SW480 (cell line): ENCODE measurements at places on chromosomes 7 and 10.

- DNase-seq, result no peak
Measured at GRCh38 chr7:21771906-21772610, 173.6 kb downstream of the CDCA7L start.

DNA sequence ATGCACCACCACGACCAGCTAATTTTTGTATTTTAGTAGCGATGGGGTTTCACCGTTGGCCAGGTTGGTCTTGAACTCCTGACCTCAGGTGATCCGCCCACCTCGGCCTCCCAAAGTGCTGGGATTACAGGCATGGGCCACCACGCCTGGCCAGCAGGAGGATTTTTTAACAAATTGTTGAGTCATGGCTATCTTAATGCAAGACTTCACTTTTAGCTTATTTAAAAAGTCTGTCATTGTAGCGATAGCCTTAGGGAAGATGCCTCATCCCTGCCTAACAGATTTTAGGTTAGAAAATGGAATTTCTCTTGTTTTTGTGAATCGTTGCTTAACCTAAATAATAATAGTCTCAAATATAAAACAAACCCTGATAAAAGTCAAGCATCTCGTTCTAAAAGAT lies 35.5 kb downstream of the PPP2R2D start:
- DNase-seq, result no peak

DNA sequence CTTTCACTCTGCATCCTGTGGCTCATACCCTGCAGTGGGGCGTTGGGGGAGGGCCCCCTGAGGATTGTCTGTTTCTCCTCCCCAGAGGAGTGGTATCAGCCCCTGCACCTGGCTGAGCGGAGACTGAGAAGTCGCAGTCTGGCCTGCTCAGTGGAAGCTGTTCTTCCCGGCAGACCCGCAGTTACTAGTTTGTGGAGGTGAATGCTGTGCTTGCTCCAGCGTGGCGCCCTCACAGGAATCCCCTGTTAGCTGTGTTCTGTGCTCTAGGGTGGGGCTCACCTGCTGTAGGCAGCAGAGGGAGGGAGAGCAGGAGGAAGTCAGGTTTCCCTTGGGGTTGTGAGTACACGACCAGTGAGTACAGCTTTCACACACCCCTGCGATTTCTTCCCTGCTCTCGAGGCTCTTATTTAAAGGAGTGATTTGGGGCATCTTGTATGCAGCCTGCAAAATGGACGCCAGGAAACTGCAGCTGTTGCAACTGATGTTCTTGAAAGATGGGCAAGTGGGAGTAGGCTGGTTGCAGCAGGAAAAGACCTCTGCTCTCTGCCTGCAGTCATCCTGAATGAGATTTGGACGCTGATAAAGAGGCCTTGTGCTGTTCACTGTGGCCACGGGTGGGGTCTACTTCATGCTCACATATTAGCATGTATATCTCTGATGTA lies 66.4 kb downstream of the HK1 start:
- no peak for DNase-seq

DNA sequence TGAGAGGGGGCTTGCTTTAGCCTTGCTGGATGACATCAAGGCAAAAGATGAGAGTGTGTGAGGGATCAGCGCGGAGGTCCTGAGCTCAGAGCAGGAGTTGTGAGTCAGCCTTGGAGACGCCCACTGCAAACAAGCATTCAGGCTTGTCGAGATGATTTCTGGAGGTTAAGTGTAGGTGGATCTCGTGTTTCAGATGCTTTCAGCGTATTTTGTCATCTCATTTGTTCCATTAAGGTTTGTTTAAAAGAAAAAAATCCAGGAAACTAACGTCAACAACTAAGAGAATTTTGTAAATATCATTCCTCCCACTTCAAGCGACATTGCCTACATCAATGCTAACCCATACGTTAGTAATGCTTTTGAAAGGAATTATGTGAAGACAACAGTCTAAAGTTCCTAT lies 715.4 kb upstream of the NRP1 start:
- DNase-seq, result no peak

- peak; percentile 69 for DNase-seq
Measured at GRCh38 chr10:96511044-96511945, 2.4 kb downstream of the TLL2 start.

GRCh38 chr10:63429281-63429680 lies 36.5 kb downstream of the JMJD1C start:
- no peak for DNase-seq

GRCh38 chr7:79386688-79387422 lies 66.6 kb downstream of the MAGI2 start:
- DNase-seq, result no peak

DNA sequence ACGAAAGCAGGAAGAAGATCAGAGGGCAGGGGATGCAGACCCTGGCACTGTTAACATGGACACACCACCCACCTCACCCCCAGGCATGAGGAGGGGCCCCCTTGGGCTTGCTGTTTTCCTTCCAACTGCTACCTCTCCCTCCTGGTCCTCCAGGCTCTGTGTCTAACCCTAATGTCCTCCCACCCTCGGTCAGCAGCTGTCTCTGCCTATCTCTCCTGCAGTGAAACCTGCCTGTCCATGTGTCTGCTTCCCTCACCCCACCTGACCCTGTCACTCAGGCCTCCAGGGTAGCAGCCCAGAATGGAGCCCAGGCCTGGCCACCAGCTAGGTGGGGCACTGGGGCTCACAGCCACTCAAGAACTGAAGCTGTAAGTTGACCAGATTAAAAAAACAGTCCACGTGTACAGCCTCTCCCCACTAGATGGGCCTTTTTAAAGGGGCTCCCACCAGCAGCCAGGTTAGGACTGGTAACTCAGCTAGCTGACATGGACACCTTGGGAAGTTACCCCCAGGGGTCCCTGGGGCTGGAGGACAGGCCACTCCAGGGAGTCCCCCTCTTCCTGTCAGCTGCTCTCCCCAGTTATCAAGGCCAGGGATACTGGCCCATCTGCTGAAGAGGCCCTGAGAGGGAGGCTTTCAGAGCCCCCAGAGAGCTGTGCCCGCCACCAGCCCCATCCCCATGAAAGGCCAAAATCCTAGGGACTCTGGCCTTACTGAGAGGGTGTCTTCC lies 1.5 kb downstream of the SMARCD3 start:
- DNase-seq, result no peak

DNA sequence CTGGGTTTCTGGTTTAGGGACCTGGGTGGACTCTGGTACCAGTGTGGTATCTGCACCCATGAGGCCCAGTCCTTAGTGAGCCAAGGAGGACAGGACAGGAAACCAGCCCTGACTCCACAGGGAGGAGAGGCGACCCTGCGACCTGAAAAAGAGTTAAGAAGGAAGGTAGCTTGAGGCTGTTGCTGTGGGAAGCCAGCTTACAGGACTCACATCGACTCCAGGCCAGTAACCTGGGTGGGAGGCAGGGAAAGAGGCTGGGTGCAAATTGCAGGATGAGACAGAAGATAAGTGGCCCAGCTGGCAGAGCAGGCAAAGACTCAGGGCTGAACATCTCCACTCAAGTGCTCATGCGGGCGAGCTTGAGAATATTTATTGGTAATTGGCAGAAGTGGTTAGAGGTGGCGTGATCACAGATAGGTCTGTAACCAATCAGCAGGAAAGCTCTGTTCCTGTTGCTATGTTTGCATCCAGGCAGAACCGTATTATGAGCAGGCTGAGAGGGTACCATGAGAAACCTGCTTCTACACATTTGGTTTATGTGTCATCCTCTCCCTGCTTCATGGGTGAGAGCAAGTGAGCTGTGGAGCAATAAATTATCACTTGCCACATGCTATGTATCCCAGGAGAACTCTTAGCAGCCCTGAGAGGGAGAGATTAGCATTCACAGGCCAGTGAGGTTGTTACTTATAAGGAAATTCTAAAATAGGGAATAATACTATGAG lies 11.0 kb downstream of the TLL2 start:
- DNase-seq, result no peak

GRCh38 chr7:128763541-128763940 lies 12.1 kb downstream of the OPN1SW start:
- no peak for DNase-seq

DNA sequence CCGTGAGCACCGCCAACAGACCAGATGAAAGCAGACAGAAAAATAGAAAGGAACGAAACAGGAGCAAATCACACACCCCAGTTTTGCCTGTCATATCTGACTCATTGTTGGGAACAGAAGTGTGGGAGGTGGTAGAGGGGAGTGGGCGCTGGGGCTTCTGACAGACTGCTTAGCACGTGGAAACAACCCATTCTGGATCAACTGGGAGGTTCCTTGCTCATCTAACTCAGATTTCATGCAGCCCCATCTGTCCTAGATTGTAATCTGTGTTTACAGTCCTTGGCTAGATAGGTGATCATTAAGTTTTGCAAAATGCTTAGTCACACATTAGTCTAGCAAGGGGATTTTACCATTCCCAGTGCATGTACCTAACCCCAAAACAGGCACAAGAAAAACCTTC lies 154.1 kb downstream of the NRP1 start:
- DNase-seq, result no peak

GRCh38 chr10:23199768-23200511 lies 7.8 kb downstream of the PTF1A start:
- DNase-seq, result no peak

GRCh38 chr7:27175626-27176523 lies 1.8 kb upstream of the HOXA10 start:
- DNase-seq, result peak; percentile 54

- DNase-seq, result no peak
Measured at GRCh38 chr7:72258074-72258473, 154.1 kb downstream of the CALN1 start.

- DNase-seq, result no peak
Measured at GRCh38 chr10:31586723-31587638, 268.0 kb downstream of the ZEB1 start.

DNA sequence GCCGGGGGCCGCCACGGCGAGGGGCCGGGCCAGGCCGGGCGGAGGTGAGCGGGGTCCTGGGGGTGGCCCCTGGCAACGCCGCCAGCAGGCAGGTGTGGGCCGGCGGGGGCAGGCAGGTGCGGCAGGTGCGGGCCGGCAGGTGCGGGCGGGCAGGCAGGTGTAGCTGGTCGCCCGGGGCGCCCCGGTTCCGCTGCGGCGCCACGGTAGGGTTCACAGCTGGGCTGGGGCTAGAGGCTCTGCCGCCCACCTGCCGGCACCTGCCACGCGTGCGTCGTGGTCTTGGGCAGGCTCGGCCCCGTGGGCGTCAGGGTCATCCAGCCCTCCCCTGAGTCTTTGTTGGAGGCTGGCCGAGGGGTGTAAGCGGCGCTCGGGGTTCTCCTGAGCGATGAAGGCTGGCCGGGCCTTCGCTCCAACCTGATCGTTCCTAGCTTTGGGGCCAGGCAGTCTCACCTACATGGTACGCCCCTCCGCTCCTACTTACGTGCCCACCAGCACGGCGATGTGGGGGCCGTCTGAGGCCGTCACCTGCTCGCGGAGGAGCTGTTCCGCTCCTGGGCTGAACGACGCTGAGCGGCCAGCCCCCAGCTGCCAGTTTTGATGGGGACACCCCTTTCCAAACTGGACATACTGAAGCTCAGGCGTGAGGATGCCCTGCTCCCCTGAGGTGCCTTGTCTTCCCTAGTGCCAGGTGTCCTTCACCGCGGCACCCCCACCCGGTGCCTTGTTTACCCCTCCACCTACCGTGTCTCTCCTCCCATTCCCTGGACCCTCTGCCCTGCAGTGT lies 493 bp downstream of the ZMIZ2 start:
- DNase-seq, result peak; percentile 55

- no peak for DNase-seq
Measured at GRCh38 chr7:116583653-116584052, 58.8 kb downstream of the CAV1 start.

DNA sequence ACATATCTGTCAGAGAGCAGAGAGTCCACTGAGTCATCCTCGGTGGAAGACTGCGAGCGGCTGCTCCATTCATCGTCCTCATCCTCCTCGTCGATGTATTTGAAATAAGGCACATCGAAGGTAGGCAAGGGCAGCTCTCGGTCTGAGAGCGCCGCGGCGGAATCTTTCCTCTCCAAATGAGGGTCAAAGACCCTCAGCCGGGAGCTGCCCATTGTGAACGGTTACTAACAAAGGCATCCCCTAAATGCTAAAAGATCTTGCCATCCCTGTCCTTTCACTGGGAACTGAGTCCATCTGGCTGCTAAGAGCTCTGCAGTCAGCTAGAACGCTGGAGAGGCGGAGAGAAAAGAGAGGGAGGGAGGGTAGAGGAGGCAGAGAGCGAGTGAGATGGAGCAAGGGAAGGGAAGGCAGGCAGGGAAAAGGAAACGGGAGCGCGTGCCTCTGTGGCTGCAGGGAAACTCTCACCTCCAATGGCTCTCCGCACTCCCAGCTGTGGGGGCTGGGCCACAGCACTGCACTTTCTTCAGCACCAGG lies 163.4 kb downstream of the RAPGEF5 start:
- no peak for DNase-seq

DNA sequence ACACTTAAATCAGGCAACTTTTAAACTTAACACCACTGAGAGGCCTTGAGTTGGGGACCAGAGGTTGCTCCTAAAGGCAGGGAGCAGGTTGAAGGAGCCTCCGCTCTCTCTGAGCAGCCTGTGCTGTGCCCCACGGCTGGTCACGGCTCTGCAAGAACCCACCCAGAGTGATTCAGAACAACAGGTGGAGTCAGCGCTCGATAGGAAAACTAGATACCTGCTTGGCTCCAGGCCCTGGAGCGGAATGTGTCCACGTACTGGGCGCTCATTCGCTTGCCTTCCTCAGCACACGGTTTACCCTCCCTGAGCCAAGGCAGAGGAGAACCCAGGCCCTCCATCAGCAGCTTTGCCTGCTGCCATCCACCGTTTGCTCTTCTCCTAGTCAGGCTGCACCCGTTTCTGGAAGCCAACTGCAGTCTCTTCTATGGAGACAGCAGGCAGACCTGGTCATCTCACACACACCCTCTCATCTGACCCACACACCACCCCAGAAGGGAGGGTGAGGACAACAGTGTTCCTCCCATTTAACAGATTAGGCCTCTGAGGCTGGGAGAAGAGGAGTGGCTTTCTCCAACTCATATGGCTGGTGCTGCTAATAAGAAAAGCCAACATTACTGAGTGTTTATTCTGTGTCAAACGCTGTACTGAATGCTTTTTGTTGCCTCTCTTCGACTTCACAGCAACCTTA lies 37.6 kb upstream of the PDCD4 start:
- DNase-seq, result no peak

DNA sequence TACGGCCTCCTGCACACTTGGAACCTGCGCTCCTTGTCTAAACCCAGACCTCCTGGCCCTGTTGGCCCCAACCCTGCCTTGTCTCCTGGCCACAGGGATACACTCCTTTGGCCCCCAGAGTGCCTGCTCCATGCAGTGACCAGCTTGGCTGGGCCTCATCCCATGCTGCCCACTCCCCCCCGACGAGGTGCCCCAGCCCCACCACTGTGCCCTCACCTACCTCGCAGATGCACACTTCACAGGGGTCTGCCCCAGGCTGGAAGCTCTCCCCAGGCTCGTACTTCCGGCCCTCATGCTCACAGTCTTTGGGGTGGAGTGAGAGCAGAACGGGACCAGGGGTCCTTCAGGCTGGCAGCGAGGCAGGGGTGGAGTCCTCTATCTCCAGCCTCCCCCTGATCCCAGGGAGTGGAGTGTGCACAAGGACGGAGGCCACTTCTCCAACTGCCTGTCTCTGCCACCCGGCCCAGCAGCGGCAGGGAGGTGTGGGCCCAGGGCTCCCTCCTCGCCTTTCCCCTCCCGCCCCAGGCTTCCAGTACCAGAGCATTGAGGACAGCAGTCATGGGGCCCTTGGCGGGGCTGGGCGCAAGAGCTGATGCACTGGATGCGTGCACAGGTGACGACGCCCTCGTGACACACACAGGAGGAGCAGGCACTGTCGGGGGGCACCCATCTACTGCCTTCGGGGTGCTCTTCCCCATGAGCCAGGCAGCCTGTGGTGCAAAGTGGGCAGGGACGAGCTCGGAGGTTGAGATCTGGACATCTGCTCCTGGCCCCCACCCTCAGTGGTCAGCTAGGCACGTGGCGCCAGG lies 22.1 kb downstream of the ATP6V1F start:
- DNase-seq, result no peak
